Mesendoderm (in vitro differentiated cells): ENCODE measurements at places on chromosomes 6 and 20.

DNA sequence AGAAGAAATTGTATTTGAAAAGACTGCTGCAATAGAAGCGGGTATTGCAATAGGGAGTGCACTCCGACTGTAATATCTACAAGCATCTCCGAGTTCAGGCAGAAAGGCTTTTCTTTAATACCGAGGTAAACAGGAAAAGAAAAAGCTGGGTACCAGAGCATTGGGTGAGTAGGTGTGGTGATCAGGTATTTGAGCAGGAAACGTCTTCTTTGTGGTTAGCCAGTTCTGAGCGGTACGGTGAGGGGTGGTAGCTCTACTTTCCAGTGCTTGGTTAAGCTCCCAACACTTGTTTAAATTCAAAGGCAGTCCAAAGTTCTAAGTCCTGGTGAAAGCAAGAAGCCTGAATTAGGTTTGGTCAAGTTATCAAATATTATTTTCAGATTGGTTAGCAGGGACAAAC, 404.1 kb downstream of the LMBRD1 start:
- H3K27me3 ChIP-seq = no peaks in the 10 kb centered on the region
- DNase-seq = no peak
- no peak overlapping the region for H3K27ac ChIP-seq
- H3K36me3 ChIP-seq = no peaks in the 10 kb centered on the region

DNA sequence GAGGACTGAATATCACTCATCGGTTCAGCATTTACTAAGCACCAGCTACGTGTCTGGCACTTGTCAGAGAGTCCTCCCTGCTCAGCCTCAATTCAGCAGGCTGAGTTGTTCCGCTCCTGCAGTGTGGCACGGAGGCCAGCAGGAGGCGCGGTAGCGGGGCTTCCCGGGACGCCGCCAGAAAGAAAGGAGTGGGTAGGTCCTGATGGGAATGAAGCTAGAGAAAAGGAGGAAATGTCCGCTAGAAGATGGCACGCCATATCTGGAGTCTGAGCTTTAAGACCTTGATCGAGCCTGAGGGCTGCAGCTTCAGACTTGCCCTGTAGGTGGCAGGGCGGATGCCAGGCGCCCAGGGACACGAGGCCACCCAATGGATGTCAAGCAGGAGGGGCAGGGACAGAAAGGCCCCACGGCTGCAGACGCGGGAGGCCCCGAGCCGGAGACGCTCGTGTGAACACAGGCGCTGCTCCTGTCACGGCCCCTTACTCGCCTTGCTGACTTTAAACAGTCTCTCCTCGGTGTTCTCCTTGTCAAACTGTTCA, 18.7 kb downstream of the SERPINB6 start:
- no peak overlapping the region for H3K4me3 ChIP-seq
- H3K27ac ChIP-seq = peak overlapping the region; percentile 2
- H3K36me3 ChIP-seq = no peaks in the 10 kb centered on the region
- H3K27me3 ChIP-seq = no peaks in the 10 kb centered on the region
- H3K4me1 ChIP-seq = peaks cover 2% of the 10 kb centered on the region
- DNase-seq = peak; percentile 98

DNA sequence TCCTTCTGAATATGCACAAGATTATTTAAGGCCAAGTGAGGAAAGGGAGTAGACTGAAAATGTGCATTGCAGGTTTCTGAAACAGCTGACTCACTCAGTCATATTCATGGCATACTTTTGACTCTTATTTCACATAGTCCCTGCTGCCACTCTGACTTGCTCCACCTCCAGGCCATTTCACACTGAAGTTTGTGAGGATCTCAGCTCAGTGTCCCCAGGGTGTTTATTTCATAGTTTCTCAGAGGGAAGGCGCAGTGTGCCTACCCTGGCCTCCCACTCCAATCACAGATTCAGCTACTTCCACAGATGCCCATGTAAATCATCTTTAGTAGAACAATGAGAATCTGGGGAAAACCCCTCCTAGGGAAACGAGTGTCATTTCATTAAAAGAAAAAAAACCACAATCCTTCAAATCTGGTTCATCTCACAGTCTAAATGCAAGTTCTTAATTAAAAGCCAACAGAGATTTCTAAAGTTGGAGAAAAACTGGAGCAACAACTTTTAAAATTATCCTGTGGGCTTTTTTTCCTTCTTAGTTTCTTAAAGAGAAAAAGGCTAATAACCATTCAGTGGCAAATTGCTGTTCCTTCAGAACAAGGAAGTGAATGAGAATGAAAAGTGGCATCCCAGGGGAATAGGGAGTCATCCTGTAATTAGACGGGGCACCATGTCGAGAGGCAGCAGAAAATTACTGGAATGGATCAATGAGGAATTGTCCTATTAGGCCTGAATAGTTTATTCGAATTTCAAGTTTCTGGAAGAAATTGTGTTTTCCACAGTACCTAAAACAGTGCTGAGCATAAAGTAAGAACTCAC, 133.6 kb downstream of the TFAP2B start:
- no peaks in the 10 kb centered on the region for H3K36me3 ChIP-seq
- no peaks in the 10 kb centered on the region for H3K27me3 ChIP-seq
- peak; percentile 28 for DNase-seq
- H3K4me3 ChIP-seq = no peak overlapping the region

- peaks cover 5% of the 10 kb centered on the region for H3K4me1 ChIP-seq
- H3K27ac ChIP-seq = peak overlapping the region; percentile 74
These were observed 688 bp downstream of the COMMD7 start for GRCh38 chr20:32742322-32743236.

DNA sequence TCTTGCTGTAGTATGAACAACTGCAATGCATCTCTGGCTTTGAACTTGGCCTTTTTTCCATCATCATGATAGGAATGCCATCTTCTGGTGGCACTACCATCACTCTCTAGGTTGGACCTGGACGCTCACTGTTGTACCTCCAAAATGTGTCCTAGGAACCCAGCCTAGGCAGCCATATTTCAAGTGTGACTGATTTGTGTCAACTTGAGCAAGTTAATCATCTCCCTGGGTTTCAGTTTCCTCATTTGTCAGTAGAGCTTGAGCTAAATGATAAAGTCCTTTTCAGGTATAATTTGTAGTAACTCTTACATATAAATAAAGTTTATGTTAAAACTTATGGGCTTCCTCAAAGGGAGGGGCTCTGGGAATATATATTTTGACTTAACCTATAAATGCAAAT, 241.7 kb upstream of the CEP162 start:
- no peak overlapping the region for H3K4me3 ChIP-seq
- no peaks in the 10 kb centered on the region for H3K27me3 ChIP-seq
- DNase-seq = no peak
- H3K4me1 ChIP-seq = no peaks in the 10 kb centered on the region
- no peaks in the 10 kb centered on the region for H3K36me3 ChIP-seq
- H3K27ac ChIP-seq = no peak overlapping the region

DNA sequence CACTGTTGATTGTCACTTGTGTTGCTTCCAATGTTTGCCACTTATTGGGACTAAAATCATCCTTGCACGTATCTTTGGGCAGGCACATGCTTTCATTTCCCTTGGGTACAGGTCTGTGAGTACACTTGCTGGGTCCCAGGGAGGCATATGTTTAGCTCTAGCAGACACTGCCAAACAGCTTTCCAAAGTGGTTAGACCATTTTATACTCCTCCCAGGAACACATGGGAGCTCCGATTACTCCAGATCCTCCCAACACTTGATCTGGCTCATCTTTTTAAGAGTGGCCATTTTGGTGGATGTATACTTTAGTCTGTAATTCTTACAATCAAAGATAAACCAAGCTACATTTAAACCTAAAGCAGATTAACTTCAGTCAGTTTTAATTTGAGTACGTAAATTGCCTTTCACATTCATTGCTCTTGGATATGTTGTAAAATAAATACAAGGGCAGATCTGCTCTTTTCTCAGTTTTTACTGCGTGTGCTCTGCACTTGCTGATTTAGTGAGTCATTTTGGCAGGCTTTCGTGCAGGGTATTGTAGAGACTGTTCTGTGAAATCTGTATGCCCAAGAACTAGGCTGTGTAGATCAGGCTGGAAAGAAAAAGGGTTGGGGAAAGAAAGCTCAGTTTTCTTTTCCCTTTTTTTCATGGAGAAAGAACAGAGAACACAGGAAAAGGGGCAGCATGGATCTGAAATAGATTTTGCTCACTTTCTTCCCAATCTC, 19.5 kb downstream of the SLC22A1 start:
- no peaks in the 10 kb centered on the region for H3K27me3 ChIP-seq
- DNase-seq = no peak

DNA sequence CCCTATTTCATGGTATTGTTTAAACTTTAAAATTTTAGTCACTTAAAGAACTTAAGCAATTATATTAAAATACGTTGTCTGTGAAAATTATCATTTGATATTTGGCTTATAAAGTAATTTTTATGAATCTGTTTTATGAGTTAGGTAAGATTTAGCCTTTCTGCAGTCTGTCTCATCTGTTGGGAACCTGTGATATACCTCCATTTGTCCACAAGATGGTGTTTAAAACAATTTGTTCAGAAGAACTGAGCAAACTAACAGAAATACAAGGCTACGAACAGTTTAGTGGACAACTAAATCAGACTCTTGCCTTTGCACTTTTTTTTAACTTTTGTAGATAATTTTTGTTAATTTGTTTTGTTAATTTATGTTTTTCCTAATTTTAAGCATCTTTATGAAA, 92.4 kb downstream of the COL9A1 start:
- no peak overlapping the region for H3K27ac ChIP-seq
- no peaks in the 10 kb centered on the region for H3K4me1 ChIP-seq
- H3K4me3 ChIP-seq = no peak overlapping the region
- H3K27me3 ChIP-seq = no peaks in the 10 kb centered on the region

GRCh38 chr6:148497257-148497656, 154.6 kb downstream of the SASH1 start:
- DNase-seq = no peak
- H3K36me3 ChIP-seq = no peaks in the 10 kb centered on the region
- H3K27me3 ChIP-seq = no peaks in the 10 kb centered on the region

GRCh38 chr6:31961616-31962015, 2.6 kb downstream of the SKIC2 start:
- no peaks in the 10 kb centered on the region for H3K27me3 ChIP-seq
- peaks cover 5% of the 10 kb centered on the region for H3K4me1 ChIP-seq
- H3K4me3 ChIP-seq = no peak overlapping the region
- no peak for DNase-seq
